Peyer's patch (tissue), 4 donors: ENCODE measurements at places on chromosomes 1 and 21. TPM values are rescaled to one million over a fixed set of nuclear protein-coding genes. Genes with fewer than 3 reads are reported as not detected.

GRCh38 chr1:70890408-70890807 is 157.2 kb downstream of the PTGER3 start:
- DNase-seq = no peak

- DNase-seq = no peak
Observed at GRCh38 chr1:32172621-32173245, 6.7 kb upstream of the TXLNA start.

- no peak for DNase-seq
Observed at GRCh38 chr1:222522105-222522915, 25.6 kb downstream of the HHIPL2 start.

The WRAP73 gene
- 51.7 TPM for total RNA-seq

The CRNN gene
- not detected for total RNA-seq
